Aorta (tissue), 5 donors: ENCODE measurements at places on chromosomes 12 and 14. TPM values are rescaled to one million over a fixed set of nuclear protein-coding genes. Genes with fewer than 3 reads are reported as not detected.

DNA sequence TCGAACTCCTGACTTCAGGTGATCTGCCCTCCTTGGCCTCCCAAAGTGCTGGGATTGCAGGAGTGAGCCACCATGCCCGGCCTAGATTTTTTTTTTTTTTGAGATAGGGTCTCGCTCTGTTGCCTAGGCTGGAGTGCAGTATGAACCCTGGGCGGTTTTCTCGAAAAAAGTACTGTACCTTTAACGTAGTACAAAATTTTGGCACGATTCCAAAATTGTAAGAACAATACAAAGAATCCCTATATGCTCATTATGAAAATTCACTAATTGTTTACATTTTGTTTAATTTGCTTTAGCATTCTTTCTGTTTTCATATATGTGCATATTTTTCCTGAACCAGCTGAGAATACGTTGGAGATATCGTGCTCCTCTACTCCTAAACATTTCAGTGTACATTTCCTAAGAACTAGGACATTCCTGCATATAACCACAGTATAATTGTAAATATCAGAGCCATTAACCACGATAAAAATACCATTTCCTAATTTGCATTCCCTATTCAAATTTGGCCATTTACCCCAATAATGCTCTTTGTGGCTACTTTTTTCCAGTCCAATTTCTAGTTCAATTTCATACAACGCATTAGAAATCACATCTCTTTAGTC, 97.8 kb downstream of the RPS6KA5 start:
- no peaks in the 10 kb centered on the region for H3K4me1 ChIP-seq
- no peaks in the 10 kb centered on the region for H3K27me3 ChIP-seq
- H3K27ac ChIP-seq = no peak overlapping the region
- H3K4me3 ChIP-seq = no peak overlapping the region

The KMT2D gene
- polyA plus RNA-seq = 11.5 TPM

DNA sequence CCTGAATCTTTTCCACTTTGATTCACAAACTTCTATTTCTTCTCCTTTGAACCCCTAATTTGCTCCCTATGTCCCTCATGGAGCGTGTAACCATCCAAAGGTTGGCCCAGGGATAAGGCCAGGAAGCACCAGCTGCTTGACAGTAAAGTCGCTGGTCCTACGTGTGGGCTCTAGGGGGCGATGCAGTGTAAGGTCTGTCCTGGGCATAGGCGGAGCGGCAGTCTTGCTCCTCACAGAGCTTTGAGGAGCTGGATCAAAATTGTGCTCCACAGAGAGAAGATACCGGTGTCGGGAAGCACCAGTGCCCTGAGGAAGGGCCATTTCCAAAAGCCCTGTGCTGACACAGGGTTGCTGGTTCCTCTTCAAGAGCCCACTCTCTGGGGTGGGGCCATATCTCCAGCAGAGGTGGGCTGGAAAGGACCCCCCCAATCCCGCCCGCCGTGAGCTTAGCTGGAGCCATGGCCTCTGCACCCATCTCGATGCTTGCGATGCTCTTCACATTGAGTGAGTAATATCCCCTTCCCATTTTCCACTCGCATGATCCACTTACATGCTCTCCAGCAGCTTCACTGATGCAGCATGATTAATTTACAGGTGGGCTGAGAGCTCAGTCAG, 49.9 kb upstream of the OR4E1 start:
- H3K36me3 ChIP-seq = no peaks in the 10 kb centered on the region
- no peak for DNase-seq
- H3K27ac ChIP-seq = no peak overlapping the region
- H3K27me3 ChIP-seq = no peaks in the 10 kb centered on the region

- DNase-seq = no peak
- H3K4me3 ChIP-seq = no peak overlapping the region
- H3K27me3 ChIP-seq = no peaks in the 10 kb centered on the region
- H3K4me1 ChIP-seq = no peaks in the 10 kb centered on the region
- no peak overlapping the region for H3K27ac ChIP-seq
- no peaks in the 10 kb centered on the region for H3K36me3 ChIP-seq
These were observed 12.8 kb downstream of the TUNAR start for GRCh38 chr14:95889236-95889979.
